ENCODE measurements at places on chromosomes 1 and 21.

GRCh38 chr1:59819566-59820438, 5.1 kb downstream of the HOOK1 start:
- DNase-seq = no peak

DNA sequence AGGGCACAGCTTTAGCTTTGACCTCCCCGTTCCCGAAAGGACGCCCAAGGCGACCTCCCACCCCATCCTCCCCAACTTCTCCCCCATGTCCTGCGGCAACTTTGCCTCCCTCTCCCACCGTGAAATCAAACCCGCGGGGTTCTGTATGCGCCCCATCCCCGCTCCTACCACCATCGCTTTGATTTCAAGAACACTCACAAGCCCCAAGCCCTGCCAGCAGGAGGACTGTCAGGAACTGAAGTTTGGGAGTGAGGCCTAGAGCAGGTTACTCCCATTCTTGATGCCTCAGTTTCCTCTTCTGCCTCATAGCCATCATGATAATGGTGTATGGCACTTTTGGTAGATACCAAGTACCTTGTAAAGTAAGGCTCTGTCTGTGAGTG, 2.3 kb downstream of the PTPRU start:
- peak; percentile 30 for DNase-seq

DNA sequence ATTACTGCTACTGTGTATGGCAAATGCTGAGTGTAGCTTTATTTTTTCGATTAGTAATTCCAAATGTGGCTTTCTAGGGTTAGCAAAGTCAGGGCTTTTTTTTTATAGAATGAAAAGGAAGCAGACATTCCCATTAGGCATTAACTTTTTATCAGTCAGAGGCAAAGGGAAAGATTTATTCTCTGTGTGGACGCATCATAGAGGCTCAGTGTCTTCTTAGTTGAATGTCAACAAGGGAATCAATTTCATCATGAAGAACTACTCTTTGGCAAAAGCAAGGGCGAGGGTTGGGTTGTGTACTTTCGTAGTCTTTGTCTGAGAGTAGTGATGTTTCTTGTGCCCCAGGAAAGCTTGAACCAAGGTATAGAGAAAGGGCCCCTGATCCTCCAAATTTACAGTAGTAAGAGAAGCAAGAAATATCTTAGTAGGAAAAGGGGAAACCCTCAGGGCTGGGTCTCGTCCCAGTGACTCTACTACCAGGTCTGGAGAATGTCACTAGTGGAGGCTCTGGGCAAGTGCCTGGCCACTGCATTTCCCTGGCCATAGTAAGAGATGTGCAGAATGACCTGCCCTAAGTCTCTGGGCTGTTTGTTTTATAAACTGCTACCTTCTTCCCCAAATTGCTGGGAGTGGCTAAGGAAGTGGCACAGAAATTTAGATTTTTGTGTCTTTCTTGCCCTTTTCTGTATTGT, 30.0 kb upstream of the MACF1 start:
- DNase-seq = no peak

GRCh38 chr1:12184008-12184681, 17.4 kb downstream of the TNFRSF1B start:
- peak; percentile 85 for DNase-seq

DNA sequence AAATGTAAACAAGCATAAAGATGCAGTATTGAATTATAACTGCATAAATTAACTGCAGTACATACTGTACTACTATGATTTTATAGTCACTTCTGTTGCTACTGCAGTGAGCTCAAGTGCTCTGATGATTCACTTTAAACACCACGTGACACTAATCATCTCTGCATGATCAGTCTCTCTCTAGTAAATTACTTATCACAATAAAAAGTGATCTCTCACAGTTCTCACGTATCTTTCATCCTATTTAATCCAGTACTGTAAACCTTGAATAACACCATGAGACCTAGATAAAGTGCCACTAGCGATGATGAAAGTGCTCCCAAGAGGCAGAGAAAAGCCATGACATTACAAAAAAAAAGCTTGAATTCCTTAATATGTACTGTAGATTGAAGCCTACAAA, 1242.0 kb downstream of the AMY1C start:
- no peak for DNase-seq

DNA sequence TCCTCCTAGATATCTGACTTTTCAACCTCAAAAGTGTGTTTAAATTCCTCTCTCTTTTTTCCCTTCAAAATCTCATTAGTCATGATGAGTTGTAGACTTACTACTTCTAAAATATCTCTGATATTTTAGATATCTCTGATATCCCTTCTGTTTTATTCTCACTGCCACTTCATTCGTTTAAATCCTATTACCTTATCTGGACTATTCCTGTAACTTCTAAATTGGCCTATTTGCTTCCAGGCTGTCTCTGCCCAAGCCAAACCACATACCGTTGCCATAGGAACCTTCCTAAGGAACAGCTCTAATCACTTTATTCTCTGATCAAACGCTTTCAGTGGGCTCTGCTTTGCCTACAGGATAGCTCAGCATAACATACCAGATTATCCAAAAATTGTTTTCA, 333.1 kb upstream of the CHRM3 start:
- DNase-seq = no peak

- DNase-seq = no peak
Measured at GRCh38 chr1:29858646-29859045, 622.3 kb downstream of the PTPRU start.

DNA sequence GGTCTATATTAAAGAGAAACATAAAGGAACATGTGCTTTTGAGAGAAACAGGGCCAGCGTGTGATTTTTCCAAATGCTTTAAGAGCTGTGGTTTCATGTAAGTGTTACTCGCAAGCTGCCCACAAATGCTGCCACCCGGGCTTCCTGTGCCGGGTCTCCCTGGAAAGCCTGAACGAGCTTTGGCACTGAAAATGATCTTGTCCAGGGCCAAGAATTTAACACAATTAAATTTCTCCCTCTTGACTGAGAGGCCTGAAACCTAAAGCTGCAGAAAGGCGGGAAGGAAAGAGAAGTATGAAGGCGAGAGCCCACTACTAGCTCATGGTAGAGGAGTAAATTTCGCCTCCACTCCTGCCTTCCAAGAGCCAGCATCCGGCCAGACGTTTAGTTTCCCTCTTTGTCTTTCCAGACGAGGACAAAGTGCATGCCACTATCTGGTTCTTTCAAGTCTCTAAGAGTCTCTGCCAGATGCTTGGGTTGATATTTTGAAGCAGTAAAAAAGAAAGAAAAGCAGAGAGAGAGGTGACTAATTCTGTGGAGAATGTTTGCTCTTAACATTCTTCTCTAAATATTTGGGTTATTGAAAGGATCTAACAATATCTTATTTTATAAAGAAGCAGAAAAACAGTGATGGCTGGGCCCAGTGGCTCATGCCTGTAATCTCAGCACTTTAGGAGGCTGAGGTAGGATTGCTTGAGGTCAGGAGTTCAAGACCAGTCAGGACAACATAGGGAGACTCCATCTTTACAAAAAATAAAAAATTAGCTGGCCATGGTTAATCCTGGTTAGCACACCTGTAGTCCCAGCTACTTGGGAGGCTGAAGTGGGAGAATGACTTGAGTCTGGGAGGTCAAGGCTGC, 100.0 kb upstream of the HNRNPU start:
- no peak for DNase-seq

- peak; percentile 71 for DNase-seq
Measured at GRCh38 chr1:209675565-209676154, 448 bp downstream of the G0S2 start.

- peak; percentile 78 for DNase-seq
Measured at GRCh38 chr1:89804642-89805237, 16.1 kb upstream of the LRRC8D start.

- DNase-seq = no peak
Measured at GRCh38 chr1:209899948-209900347, 38.1 kb upstream of the SYT14 start.

- no peak for DNase-seq
Measured at GRCh38 chr1:40919475-40920011, 57.4 kb upstream of the CITED4 start.

DNA sequence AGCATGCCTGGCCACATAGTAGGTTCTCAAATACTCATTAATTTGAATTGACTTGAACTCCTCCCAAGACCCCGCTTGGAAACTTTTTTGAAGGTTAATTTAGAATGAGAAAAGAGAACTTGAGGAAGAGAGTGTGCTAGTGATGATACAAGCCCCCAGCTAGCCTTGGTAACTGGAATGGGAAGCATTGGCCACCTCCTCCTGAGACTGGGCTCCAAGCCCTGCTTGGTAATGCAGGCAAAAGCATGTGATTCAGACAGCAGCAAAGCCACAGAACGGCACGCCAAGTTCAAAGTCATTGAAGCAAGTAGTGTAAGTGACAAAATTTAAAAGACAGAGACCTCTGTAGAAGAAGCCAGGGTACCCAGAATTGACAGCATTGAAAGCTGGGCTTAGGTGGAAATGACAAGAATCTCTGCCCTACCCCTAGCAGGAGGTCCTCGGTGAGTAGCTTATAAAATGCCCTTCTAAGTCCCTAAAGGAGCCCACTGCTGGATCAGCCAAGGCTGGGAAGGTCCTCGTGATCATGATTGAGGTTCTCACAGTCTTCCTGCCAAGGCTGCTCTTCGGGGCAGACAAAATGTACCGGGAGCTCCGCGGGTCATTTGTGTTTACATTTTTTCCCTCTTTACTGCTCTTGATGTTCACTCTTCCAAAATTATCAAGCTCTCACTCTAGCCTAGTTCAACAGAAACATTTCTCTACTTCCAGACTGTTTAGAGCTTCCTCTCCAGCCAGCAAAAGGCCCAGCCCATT, 99.4 kb downstream of the TSEN15 start:
- no peak for DNase-seq

- DNase-seq = no peak
Measured at GRCh38 chr1:51570063-51570710, 46.7 kb upstream of the OSBPL9 start.

GRCh38 chr1:26913754-26914619, at the start of gene NR0B2:
Gene NR0B2, minus strand, starts transcription at chr1:26913975. Its CDS starts 35 bp downstream, at chr1:26913940.
- no peak for DNase-seq

DNA sequence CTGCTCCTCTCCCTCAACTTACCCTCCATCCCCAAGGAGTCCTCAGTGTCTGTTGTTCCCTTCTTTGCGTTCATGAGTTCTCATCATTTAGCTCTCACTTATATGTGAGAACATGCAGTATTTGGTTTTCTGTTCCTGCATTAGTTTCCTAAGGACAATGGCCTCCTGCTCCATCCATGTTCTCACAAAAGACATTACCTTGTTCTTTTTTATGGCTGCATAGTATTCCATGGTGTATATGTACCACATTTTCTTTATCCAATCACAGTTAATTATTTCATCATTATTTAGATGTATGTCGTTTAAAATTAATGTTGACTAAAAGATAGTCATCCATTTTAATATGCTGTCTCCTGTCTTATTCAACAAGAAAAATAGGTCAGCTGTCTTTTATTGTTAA, 134.1 kb downstream of the CRB1 start:
- DNase-seq = no peak

- no peak for DNase-seq
Measured at GRCh38 chr1:222466150-222466865, 81.6 kb downstream of the HHIPL2 start.

- DNase-seq = no peak
Measured at GRCh38 chr1:39779137-39779536, 8.0 kb upstream of the OXCT2 start.

- DNase-seq = no peak
Measured at GRCh38 chr1:155531624-155532023, 31.0 kb downstream of the ASH1L start.

GRCh38 chr1:158604968-158605367, at the start of gene OR10Z1:
Gene OR10Z1, plus strand, starts transcription at chr1:158605268. Its CDS starts 1,171 bp downstream, at chr1:158606439.
- DNase-seq = no peak

- DNase-seq = no peak
Measured at GRCh38 chr1:233327651-233328141, at the start of gene MAP3K21. Gene MAP3K21, plus strand, starts transcription at chr1:233327724. Its CDS starts 305 bp downstream, at chr1:233328029.

- DNase-seq = no peak
Measured at GRCh38 chr21:23374155-23374554, 2233.1 kb downstream of the MRPL39 start.

DNA sequence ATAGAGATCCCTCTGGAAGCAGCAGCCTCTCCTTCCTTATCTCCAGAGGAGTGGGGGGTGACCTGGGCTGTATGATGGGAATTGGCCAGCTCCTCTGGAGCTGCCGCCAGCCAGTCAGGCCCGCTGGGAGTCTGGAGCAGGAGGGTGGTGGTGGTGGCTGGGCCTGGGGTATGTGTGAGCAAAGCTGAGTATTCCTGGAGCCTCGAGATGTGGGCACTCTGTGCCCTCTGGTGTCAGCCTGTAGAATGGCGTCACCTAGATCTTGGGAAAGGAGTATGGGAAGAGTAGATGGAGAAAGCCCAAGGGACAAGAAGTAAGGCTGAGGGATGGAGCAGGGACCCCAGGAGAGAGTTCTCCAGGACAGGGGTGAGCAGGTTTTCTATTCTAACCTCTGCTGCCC, 16.0 kb downstream of the VANGL2 start:
- DNase-seq = no peak

DNA sequence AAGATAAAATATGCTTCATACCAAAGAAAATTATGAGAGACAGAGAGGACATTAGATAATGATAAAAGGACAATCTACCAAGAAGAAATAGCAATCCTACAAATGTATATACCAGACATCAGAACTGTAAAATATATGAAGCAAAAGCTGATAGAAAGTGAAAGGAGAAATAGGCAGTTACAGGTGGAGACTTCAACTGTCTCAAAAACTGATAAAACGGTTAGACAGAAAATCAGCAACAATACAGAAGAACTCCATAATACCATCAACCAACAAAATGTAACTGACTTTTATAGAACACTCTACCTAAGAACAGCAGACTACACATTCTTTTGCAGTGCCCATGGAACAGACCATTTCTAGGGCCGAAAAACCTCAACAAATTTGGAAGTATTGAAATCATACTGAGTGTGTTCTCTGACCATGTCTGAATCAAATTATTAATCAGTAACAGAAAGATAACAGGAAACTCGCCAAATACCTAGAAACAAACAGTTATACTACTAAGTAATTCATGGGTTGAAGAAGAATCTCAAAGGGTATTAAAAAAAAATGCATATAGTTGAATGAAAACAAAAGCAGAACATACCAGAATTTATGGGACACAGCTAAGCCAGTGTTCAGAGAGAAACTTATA, 132.1 kb downstream of the RPS6KC1 start:
- no peak for DNase-seq

GRCh38 chr1:162003830-162004215, 19.8 kb downstream of the OLFML2B start:
- DNase-seq = no peak

DNA sequence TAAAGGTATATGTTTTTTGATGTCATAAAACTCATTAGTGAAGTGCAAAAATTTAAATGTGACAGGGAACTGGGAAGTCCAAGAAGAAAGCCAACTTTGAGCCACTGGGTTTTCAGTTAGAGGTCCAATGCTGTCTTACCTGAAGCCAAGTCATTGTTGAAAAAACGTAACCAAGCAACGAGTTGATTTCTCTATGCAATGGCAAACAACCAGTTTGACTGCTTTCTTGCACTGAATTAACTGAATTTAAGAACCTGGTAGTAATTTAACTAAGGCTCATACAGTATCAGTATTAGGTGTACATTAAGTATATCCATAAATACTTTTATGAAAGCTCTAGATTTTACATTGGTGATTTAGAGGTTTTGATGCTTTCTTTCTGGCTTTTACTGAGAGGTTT, 20.2 kb upstream of the S1PR1 start:
- DNase-seq = no peak

- DNase-seq = peak; percentile 74
Measured at GRCh38 chr1:46532498-46533178, 18.8 kb downstream of the KNCN start.

GRCh38 chr1:189619682-189620332, 857.9 kb downstream of the BRINP3 start:
- no peak for DNase-seq

Measured in ovary (tissue), 10 donors.